Activated CD8-positive, alpha-beta memory T cell treated with anti-CD3 and anti-CD28 coated beads, Interleukin-2, amount 10 ng/mL, durations not matched to agents 7 days and 5 days (primary cell): ENCODE measurements at places on chromosomes 13 and 19. TPM values are rescaled to one million over a fixed set of nuclear protein-coding genes. Genes with fewer than 3 reads are reported as not detected.

The SWSAP1 gene
- total RNA-seq = 3.9 TPM

The ATF5 gene
- total RNA-seq = 13.7 TPM

DNA sequence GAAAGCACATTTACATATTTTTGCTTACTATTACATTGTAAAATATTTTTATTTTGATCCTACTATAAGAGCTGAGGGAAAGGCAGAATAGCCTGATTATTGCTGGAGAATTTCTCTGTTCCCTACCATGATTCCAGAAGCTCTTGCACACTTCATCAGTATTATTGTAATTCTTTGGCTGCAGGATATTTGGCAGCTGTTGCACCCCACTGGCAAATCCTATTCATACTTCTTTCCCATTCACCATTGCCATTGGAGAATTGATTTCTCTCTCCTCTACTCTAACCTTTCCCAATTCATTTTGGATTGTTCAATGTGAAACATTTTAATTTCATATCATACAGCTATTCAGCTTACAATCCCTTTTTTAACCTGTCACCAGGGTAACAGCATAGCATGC lies 238.0 kb downstream of the GGACT start:
- no peak overlapping the region for H3K27ac ChIP-seq
- DNase-seq = no peak
- no peak overlapping the region for H3K4me3 ChIP-seq

- H3K4me1 ChIP-seq = peaks cover 24% of the 10 kb centered on the region
- DNase-seq = no peak
- no peaks in the 10 kb centered on the region for H3K36me3 ChIP-seq
- no peak overlapping the region for H3K27ac ChIP-seq
These were observed 50.5 kb downstream of the NFIX start for GRCh38 chr19:13045812-13046211.

- H3K4me1 ChIP-seq = no peaks in the 10 kb centered on the region
- no peak overlapping the region for H3K27ac ChIP-seq
- DNase-seq = no peak
- no peak overlapping the region for H3K4me3 ChIP-seq
- no peaks in the 10 kb centered on the region for H3K36me3 ChIP-seq
- H3K27me3 ChIP-seq = no peaks in the 10 kb centered on the region
These were observed 1189.2 kb downstream of the EFNB2 start for GRCh38 chr13:105346141-105346775.
